Memory B cell (primary cell): ENCODE measurements at places on chromosomes 4 and X.

GRCh38 chr4:76581077-76581962 is 146.3 kb downstream of the SHROOM3 start:
- H3K4me1 ChIP-seq, result peaks cover 4% of the 10 kb centered on the region
- no peak overlapping the region for H3K27ac ChIP-seq
- H3K4me3 ChIP-seq, result no peak overlapping the region
- no peak for DNase-seq

DNA sequence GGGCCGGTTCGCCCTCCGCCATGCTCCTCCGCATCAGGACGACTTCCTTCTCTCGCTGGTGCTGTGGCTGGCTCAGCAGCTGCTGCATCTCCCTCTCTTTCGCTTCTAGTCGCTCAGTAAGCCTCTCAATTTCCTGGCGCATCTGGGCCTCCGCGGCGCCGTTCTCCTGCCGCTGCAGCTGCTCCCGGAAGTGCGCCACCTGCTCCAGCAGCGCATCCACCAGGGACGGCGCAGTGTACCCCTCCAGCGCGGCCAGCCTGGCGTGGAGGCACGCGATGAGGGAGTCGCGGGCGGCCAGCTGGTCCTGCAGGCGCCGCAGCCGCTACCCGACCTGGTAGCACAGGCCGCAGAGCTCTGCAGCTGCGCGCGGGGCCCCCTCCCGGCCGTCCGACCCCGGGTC is 97.4 kb upstream of the MED14 start:
- no peak for DNase-seq
- H3K27ac ChIP-seq, result no peak overlapping the region
- H3K4me1 ChIP-seq, result no peaks in the 10 kb centered on the region
- no peak overlapping the region for H3K4me3 ChIP-seq

DNA sequence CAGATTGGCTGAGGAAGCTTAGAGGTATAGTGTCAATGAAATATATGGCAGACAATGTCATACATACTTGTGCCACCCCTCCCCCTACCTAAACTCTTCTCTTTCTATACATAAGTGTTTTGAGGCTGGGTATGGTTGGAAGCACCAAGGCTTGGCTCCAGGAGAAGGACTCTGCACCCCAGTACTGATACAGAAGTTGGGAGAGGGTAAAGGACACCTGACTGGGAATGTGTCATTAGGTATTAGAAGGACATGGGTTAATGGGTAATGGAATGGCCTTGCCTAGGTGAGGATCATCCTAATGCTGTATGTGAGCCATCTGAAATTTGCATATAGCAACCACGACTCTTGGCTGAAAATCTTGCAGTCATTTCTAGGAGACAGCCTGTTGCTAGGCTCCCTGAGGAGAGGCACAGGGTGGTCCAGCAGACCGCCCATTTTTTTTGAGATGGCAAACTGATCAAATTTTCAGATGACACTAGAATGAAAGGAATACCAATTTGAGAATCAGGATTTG is 26.8 kb upstream of the AP1S2 start:
- no peak for DNase-seq
- H3K36me3 ChIP-seq, result peaks cover 5% of the 10 kb centered on the region
- no peak overlapping the region for H3K4me3 ChIP-seq
- H3K27me3 ChIP-seq, result no peaks in the 10 kb centered on the region
- no peak overlapping the region for H3K27ac ChIP-seq
- peaks cover 20% of the 10 kb centered on the region for H3K4me1 ChIP-seq

GRCh38 chr4:47143261-47143660 is 111.9 kb downstream of the GABRB1 start:
- H3K27me3 ChIP-seq, result peaks cover 1% of the 10 kb centered on the region
- no peak overlapping the region for H3K27ac ChIP-seq
- H3K4me3 ChIP-seq, result no peak overlapping the region
- H3K36me3 ChIP-seq, result no peaks in the 10 kb centered on the region
- DNase-seq, result no peak

GRCh38 chrX:51802917-51803688 is 59.9 kb downstream of the GSPT2 start:
- H3K27me3 ChIP-seq, result no peaks in the 10 kb centered on the region
- H3K4me1 ChIP-seq, result peaks cover 15% of the 10 kb centered on the region
- DNase-seq, result peak; percentile 34
- peaks cover 9% of the 10 kb centered on the region for H3K36me3 ChIP-seq

DNA sequence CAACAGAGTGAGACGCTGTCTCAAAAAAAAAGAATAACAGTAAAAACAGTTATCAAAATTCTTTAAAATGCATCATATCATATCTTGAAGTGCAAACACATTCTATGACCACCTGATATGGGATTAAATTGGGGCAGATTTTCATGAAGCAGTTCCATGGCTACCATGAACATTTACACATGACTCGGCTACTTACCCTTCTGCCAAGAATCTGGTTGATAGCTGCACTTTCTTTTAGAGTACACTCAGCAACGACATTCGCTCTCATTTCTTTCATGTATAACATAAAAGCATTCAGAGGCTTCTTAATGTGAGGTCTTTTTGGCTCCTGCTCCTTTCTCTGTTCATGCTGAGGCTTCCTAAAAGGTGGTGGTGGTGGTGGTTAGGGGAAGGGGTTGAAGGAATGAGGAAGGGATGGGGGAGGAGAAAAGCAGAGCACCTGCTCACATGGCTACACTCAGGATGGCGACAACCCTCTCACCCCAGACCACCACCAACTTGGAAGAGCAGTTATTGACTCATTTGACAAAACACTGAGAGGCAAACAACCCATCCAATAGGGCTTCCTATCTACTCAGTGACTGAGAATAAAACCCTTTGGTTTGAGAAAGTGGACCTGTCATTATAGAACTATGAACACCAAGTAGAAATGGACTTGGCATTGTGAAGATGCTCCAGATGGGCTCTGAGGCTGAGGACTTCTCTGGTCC is 88.5 kb downstream of the HADH start:
- H3K4me1 ChIP-seq, result no peaks in the 10 kb centered on the region
- no peak for DNase-seq
- H3K27ac ChIP-seq, result no peak overlapping the region

DNA sequence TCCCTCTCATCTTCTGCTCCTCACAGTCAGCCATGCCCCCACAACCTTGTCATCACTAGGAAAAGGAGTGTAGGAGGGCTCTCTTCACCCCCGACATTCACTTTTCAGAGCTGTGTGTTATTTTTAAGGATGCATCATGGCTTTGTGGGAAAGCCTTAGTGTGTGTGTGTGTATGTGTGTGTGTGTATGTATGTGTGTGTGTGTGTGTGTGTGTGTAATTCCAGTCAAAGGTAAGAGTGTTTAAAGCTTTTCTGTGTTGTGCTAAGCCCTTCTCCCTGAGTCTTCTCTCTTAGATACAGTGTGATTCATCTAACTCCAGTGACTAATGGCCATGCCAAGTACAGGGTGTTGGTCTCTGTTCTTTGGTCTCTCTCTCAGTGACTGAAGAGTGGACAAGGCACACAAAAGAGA is 76.6 kb downstream of the CHIC2 start:
- no peaks in the 10 kb centered on the region for H3K4me1 ChIP-seq
- H3K27me3 ChIP-seq, result no peaks in the 10 kb centered on the region
- no peak overlapping the region for H3K4me3 ChIP-seq

GRCh38 chrX:136121788-136122187 is 25.5 kb upstream of the FHL1 start:
- no peaks in the 10 kb centered on the region for H3K4me1 ChIP-seq
- no peak overlapping the region for H3K27ac ChIP-seq
- H3K36me3 ChIP-seq, result no peaks in the 10 kb centered on the region
- no peak for DNase-seq
- peaks cover 2% of the 10 kb centered on the region for H3K27me3 ChIP-seq
- no peak overlapping the region for H3K4me3 ChIP-seq

DNA sequence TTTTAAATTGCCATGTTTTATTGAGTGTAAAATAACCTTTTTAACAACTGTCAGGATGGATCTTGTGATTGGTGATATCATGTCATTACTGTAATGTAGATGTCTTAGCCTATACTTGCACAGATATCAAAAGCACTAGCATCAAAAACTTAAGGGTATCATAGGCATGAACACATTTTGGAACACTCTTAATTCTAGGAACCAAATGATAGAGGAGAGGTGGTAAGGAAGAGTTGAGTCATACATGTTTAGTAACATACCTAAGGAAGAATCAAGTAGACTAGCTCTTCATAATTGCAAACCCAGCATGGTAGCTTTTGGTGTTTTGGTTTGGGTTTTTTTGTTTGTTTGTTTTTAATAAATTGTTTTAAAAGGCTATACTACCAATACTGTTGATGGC is 43.4 kb downstream of the SMARCAD1 start:
- H3K36me3 ChIP-seq, result peaks cover 21% of the 10 kb centered on the region
- DNase-seq, result no peak
- no peaks in the 10 kb centered on the region for H3K4me1 ChIP-seq

DNA sequence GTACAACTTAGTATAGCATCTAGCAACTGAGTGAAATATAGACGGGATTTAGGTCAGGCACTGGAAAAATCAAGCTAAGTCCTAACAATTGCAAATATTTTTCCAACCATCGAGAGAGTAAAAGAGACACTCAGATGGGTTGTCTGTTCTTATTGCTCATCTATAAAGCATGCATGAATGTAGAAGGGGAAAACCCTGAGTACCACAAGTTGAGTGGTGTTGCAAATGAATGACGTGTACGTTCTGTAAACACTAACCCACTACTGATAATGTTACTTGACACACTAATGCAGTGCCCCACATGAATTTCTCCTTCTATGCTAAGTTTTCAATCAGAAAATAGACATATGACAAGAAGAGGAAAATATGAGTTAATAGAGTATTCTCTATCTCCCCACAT is 211.2 kb downstream of the COX18 start:
- no peaks in the 10 kb centered on the region for H3K4me1 ChIP-seq
- no peaks in the 10 kb centered on the region for H3K36me3 ChIP-seq
- peaks cover 1% of the 10 kb centered on the region for H3K27me3 ChIP-seq
- H3K4me3 ChIP-seq, result no peak overlapping the region
- no peak for DNase-seq
- no peak overlapping the region for H3K27ac ChIP-seq

- H3K4me3 ChIP-seq, result no peak overlapping the region
- H3K36me3 ChIP-seq, result peaks cover 28% of the 10 kb centered on the region
- peaks cover 10% of the 10 kb centered on the region for H3K4me1 ChIP-seq
- H3K27me3 ChIP-seq, result no peaks in the 10 kb centered on the region
- DNase-seq, result no peak
Observed at GRCh38 chr4:38020386-38020785, 60.2 kb downstream of the PTTG2 start.

DNA sequence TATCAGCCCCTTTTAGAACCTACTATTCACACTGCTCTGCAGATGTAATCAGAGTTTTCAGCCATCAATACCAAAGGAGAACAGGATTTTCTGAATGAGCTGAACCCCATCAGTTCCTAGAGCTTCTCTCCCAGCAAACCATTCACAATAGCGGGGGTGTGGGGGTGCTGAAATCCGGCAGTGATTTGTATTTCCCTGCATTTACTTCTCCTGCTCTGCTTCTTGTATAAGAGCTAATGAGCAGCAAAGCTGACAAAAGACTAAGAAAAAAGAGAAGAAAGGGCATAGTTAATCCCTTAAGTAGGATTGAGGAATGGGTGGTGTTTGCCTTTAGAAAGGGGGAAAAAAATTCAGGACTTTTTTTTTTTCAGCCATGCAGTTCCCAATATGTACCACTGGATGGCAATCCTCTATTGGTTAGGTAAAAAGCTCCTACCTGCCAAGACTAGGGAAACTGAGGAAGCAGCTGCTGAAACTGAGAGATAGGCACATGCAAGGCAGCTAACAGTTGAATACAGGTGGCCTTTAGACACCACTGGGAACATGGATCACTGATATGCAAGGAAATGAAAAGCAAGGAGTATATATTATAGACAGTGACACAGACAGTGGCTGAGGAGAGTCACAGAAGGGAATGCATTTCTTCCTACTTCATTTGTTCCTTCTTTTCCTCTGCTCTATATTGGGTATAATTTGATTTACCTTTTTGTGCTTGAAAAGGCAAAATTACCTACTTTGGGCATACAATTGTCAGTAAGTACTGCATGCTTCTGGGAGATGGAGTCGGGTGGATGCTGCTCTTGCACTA is 217.9 kb downstream of the HS6ST2 start:
- H3K36me3 ChIP-seq, result no peaks in the 10 kb centered on the region
- H3K4me3 ChIP-seq, result no peak overlapping the region
- DNase-seq, result no peak
- H3K4me1 ChIP-seq, result no peaks in the 10 kb centered on the region
- H3K27me3 ChIP-seq, result no peaks in the 10 kb centered on the region
- no peak overlapping the region for H3K27ac ChIP-seq

DNA sequence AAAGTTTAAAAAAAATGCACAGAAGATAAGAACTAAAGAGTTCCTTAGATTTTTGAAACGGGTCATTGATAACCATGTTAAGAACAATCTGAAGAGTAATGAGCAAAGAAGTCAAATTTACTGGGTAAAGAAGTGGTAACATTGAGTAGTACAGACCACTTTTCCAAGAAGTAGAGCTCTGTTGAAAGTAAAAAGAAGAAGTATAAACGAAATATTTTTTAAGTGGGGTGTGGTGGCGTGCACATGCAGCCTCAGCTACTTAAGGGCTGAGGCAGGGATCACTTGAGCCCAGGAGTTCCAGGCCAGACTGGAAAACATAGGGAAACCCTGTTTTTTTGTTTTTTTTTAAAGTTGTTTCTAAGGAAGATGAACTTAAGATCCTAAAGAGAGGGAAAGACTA is 68.5 kb downstream of the UBA6 start:
- H3K36me3 ChIP-seq, result peaks cover 29% of the 10 kb centered on the region
- no peak overlapping the region for H3K4me3 ChIP-seq
- DNase-seq, result no peak
- no peaks in the 10 kb centered on the region for H3K27me3 ChIP-seq
- H3K27ac ChIP-seq, result peak overlapping the region; percentile 87
- peaks cover 7% of the 10 kb centered on the region for H3K4me1 ChIP-seq

- no peaks in the 10 kb centered on the region for H3K36me3 ChIP-seq
- H3K4me3 ChIP-seq, result no peak overlapping the region
Observed at GRCh38 chr4:77117721-77118120, 39.3 kb upstream of the CCNG2 start.

GRCh38 chr4:119000400-119000799 is 111.7 kb downstream of the SYNPO2 start:
- H3K27me3 ChIP-seq, result peaks cover 5% of the 10 kb centered on the region
- no peaks in the 10 kb centered on the region for H3K36me3 ChIP-seq
- no peaks in the 10 kb centered on the region for H3K4me1 ChIP-seq
- DNase-seq, result no peak
- H3K27ac ChIP-seq, result no peak overlapping the region
